ENCODE measurements at places on chromosomes 6 and 20.

GRCh38 chr20:57244627-57245214, 21.7 kb downstream of the BMP7 start:
- no peak overlapping the region for H3K4me3 ChIP-seq
- DNase-seq, result no peak
- no peak overlapping the region for H3K27ac ChIP-seq

DNA sequence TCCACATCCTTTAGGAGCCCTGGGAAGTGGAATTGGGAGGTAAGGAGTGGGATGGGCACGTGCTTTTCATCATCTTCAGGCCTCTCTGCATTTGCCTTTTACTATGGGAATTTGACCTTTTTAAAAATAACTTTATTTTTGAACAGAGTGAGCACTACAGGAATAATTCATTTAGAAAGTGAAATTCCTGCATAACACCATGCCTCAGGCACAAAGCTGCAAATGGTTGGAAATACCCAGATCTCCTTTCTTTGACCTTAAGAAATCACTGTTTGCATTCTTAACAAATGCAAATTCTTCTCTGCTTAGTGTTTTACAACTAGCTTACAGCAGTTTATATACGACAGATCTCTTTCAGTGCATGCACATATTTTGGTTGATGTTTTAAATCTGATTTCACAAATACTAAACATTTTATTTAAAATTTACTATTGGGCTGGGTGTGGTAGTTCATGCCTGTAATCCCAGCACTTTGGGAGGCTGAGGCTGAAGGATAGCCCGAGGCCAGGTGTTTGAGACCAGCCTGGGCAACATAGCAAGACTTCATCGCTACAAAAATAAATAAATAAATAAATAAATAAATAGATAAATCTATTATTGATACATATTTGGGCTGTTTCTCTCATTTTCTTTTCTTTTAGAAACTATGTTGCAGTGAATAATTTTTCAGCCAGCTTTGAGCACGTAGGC, 24.5 kb downstream of the CST8 start:
- no peaks in the 10 kb centered on the region for H3K36me3 ChIP-seq
- H3K4me1 ChIP-seq, result peaks cover 3% of the 10 kb centered on the region
- no peak overlapping the region for H3K27ac ChIP-seq
- H3K27me3 ChIP-seq, result no peaks in the 10 kb centered on the region

- H3K27ac ChIP-seq, result no peak overlapping the region
- DNase-seq, result no peak
- H3K4me1 ChIP-seq, result peaks cover 4% of the 10 kb centered on the region
- peaks cover 50% of the 10 kb centered on the region for H3K27me3 ChIP-seq
- H3K4me3 ChIP-seq, result no peak overlapping the region
- H3K36me3 ChIP-seq, result no peaks in the 10 kb centered on the region
These were observed 125.6 kb upstream of the SASH1 start for GRCh38 chr6:148217051-148217450.

- no peaks in the 10 kb centered on the region for H3K4me1 ChIP-seq
- H3K27ac ChIP-seq, result no peak overlapping the region
- H3K36me3 ChIP-seq, result peaks cover 8% of the 10 kb centered on the region
These were observed 15.2 kb upstream of the SDHAF4 start for GRCh38 chr6:70551566-70551965.

GRCh38 chr20:45269056-45269455, 14.7 kb upstream of the SLPI start:
- no peak for DNase-seq
- H3K36me3 ChIP-seq, result no peaks in the 10 kb centered on the region
- H3K27me3 ChIP-seq, result peaks cover 48% of the 10 kb centered on the region
- no peaks in the 10 kb centered on the region for H3K4me1 ChIP-seq
- no peak overlapping the region for H3K27ac ChIP-seq

DNA sequence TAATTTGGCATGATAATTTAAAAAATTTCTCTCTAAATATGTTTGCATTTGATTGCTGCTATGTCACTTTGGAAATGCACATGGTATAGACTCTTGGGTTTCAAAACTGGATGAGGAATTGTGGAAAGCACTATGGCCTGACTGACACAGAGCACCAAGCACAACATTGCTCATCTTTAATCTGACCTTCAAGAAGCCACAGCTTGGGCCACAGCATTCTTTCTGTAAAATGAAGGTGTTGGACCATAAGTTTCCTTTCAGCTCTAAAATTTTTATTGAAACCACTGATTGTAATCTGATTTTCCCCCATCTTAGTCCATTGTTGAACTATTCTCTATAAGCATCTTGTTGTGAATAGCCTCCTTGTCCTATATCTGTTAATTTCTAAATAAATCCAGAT, 41.0 kb downstream of the QKI start:
- H3K27ac ChIP-seq, result no peak overlapping the region
- H3K27me3 ChIP-seq, result no peaks in the 10 kb centered on the region
- DNase-seq, result no peak
- no peak overlapping the region for H3K4me3 ChIP-seq
- peaks cover 15% of the 10 kb centered on the region for H3K36me3 ChIP-seq

GRCh38 chr6:109441069-109441816, 719 bp downstream of the SMPD2 start:
- H3K4me3 ChIP-seq, result peak overlapping the region; percentile 97
- H3K4me1 ChIP-seq, result peaks cover 45% of the 10 kb centered on the region

GRCh38 chr6:131813991-131814390, 6.2 kb downstream of the ENPP1 start:
- H3K36me3 ChIP-seq, result no peaks in the 10 kb centered on the region
- no peak for DNase-seq
- no peak overlapping the region for H3K4me3 ChIP-seq

GRCh38 chr6:82040405-82041221, 206.9 kb downstream of the IBTK start:
- H3K4me3 ChIP-seq, result no peak overlapping the region
- H3K36me3 ChIP-seq, result no peaks in the 10 kb centered on the region

GRCh38 chr20:62030834-62031434, 34.7 kb downstream of the TAF4 start:
- peak overlapping the region; percentile 52 for H3K4me3 ChIP-seq
- no peaks in the 10 kb centered on the region for H3K36me3 ChIP-seq
- H3K27me3 ChIP-seq, result no peaks in the 10 kb centered on the region
- H3K27ac ChIP-seq, result peak overlapping the region; percentile 93

DNA sequence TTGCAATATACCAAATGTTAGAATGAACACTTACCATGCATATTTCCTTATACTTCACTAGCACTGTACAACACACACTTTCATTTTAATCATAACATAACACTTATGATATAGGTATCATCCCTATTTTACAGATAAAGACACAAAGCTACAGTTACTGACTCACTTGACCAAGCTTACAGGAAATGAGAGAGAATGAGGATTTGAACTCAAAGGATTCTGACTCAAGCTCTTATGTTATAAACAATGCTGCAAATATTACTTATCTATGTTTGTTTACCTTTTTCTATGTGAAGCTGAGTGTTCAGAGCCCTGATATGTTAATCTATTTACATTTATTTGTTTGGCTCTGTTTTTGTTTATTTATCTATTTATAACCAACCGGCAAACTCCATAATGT, 245.4 kb downstream of the PTPRK start:
- no peaks in the 10 kb centered on the region for H3K36me3 ChIP-seq
- no peak for DNase-seq
- no peak overlapping the region for H3K27ac ChIP-seq
- H3K4me3 ChIP-seq, result no peak overlapping the region

GRCh38 chr20:57451795-57452661, 60.8 kb downstream of the RBM38 start:
- no peaks in the 10 kb centered on the region for H3K27me3 ChIP-seq
- peak overlapping the region; percentile 38 for H3K4me3 ChIP-seq
- no peaks in the 10 kb centered on the region for H3K36me3 ChIP-seq

DNA sequence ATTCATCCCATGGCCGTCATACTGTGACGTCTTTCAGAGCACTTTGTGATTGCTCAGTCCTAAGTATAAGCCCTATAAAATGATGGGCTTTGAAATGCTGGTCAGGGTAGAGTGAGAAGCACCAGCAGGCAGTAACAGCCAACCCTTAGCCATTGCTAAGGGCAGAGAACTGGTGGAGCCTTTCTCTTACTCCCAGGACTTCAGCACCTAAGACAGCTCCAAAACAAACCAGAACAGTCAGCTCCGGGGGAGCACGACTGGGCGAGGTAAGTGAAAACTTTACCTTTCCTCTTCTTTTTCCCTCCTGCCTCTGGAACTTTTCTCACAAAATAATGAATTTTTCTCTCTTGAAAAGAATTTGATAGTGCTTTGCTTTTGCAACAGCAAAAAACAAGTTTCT, at the start of gene VIP:
Gene VIP (plus strand): TSS at position 104 of the 400 bp plus-strand sequence. CDS start 1,381 bp downstream, outside the sequence.
- H3K27me3 ChIP-seq, result no peaks in the 10 kb centered on the region
- H3K27ac ChIP-seq, result no peak within 1 kb of the TSS
- DNase-seq, result no peak
- no peaks in the 10 kb centered on the region for H3K36me3 ChIP-seq
- no peak within 1 kb of the TSS for H3K4me3 ChIP-seq

- H3K27ac ChIP-seq, result no peak overlapping the region
- no peak for DNase-seq
- H3K4me1 ChIP-seq, result no peaks in the 10 kb centered on the region
These were observed 22.6 kb upstream of the APCDD1L start for GRCh38 chr20:58537831-58538230.

DNA sequence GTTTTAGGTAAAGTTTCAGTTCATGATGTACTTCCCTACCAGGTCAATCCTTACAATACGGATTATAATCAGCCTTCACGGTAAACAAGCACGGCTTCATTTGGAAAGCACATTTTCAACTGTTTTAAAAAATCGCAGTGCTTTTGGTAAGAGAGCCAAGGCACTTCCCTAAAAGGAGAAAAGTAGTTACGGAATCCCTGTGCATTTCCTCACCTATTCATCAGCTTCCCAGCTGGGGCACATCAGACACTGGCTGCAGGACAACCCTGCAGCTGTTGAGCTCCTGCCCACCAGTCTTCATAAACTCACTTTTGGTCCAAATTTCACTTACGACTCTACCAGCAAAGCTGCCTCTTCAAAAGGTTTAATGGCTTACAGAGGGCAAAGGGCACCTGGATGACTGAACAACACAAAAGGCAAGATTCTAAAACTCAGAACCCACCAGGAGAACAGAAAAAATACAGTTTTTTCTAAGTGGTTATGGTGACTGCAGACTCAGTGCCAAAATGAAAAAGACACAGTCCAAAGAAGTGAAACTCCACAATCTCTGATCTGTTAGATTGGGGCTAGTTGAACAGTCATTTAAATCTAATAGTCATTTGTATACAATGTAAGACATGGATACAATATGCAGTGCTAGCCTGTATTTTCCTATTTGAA, 7.5 kb downstream of the SNX5 start:
- peak overlapping the region; percentile 76 for H3K27ac ChIP-seq
- H3K4me3 ChIP-seq, result peak overlapping the region; percentile 97
- H3K36me3 ChIP-seq, result no peaks in the 10 kb centered on the region
- peaks cover 91% of the 10 kb centered on the region for H3K4me1 ChIP-seq
- H3K27me3 ChIP-seq, result no peaks in the 10 kb centered on the region

- H3K4me1 ChIP-seq, result no peaks in the 10 kb centered on the region
- H3K4me3 ChIP-seq, result no peak overlapping the region
- H3K36me3 ChIP-seq, result no peaks in the 10 kb centered on the region
- H3K27ac ChIP-seq, result no peak overlapping the region
- no peak for DNase-seq
These were observed 869.1 kb downstream of the QKI start for GRCh38 chr6:164283574-164283973.

- peaks cover 56% of the 10 kb centered on the region for H3K4me1 ChIP-seq
- H3K4me3 ChIP-seq, result peak overlapping the region; percentile 70
- H3K36me3 ChIP-seq, result peaks cover 61% of the 10 kb centered on the region
- H3K27ac ChIP-seq, result peak overlapping the region; percentile 97
- peak; percentile 70 for DNase-seq
These were observed 11.3 kb downstream of the SERPINB9 start for GRCh38 chr6:2891768-2892170.

DNA sequence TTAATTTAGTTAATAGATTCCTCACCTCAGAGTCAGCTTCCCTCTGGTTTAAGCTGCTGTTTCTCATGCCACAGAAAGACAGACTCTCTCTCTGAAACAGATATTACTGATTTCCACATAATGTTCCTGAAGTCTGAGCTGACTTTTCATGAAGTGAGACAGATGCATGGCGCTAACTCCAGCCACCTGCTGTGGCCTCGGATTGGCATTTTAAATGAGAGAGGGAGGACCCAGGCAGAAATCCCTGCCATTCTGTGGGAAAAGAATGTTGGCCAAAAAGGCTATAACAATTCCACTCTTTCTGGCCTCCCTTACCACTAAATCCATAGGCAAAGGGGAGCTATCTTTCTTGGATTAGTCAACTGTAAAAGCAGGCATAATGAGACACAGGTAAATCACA, 354.1 kb upstream of the CDH4 start:
- H3K4me1 ChIP-seq, result no peaks in the 10 kb centered on the region
- H3K36me3 ChIP-seq, result no peaks in the 10 kb centered on the region
- DNase-seq, result no peak
- no peak overlapping the region for H3K27ac ChIP-seq
- no peaks in the 10 kb centered on the region for H3K27me3 ChIP-seq

GRCh38 chr6:44217332-44218143, 812 bp downstream of the MYMX start:
- no peak overlapping the region for H3K4me3 ChIP-seq
- H3K36me3 ChIP-seq, result no peaks in the 10 kb centered on the region
- DNase-seq, result no peak
- peak overlapping the region; percentile 38 for H3K27ac ChIP-seq

- DNase-seq, result peak; percentile 2
- H3K36me3 ChIP-seq, result no peaks in the 10 kb centered on the region
- H3K4me1 ChIP-seq, result peaks cover 21% of the 10 kb centered on the region
- peaks cover 37% of the 10 kb centered on the region for H3K27me3 ChIP-seq
- H3K27ac ChIP-seq, result no peak overlapping the region
These were observed 66.0 kb downstream of the ZBTB2 start for GRCh38 chr6:151325075-151326050.

GRCh38 chr6:80460257-80460865, 353.9 kb downstream of the BCKDHB start:
- H3K36me3 ChIP-seq, result no peaks in the 10 kb centered on the region
- DNase-seq, result no peak
- no peak overlapping the region for H3K4me3 ChIP-seq
- no peak overlapping the region for H3K27ac ChIP-seq

- no peaks in the 10 kb centered on the region for H3K4me1 ChIP-seq
- no peak for DNase-seq
- no peaks in the 10 kb centered on the region for H3K36me3 ChIP-seq
- H3K27ac ChIP-seq, result no peak overlapping the region
- H3K27me3 ChIP-seq, result peaks cover 35% of the 10 kb centered on the region
These were observed 14.3 kb upstream of the PDSS2 start for GRCh38 chr6:107473660-107474059.

DNA sequence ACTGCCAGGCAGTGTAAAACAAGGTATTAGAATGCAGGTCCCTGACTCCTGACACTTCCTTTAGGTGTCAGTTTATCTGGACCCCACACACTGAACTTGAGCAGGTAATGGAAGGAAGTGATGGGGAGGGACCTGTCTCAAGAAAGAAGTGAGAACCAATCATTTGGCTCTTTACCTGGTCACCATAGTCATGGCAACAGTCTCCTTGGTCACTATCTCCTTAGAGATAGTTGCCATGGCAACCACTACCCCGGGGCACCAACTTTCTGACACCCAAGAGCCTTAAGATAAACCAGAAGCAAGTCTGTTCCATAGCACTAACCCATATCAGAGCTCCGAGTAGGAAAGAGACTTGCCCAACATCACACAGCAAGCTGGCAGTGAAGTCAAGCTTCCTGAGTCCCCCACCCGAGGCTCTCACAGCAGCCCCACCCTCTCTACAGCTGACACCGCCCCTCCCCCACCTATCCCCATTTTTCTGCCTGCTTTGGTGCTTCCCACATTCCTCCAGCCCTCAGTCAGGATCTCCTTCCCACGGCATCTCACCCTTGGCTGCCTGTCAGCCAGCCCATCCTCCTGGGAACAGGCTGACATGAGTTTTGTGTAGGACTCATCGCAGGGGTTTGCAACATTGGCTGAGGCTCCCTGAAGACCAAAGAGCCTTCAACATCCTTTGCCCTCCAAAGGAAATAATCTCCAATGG, 16.3 kb upstream of the HM13 start:
- H3K36me3 ChIP-seq, result no peaks in the 10 kb centered on the region
- H3K27me3 ChIP-seq, result peaks cover 18% of the 10 kb centered on the region

Data from naive B cell (primary cell).